Colonic mucosa (tissue), 4 donors: ENCODE measurements at places on chromosomes 1 and 21.

DNA sequence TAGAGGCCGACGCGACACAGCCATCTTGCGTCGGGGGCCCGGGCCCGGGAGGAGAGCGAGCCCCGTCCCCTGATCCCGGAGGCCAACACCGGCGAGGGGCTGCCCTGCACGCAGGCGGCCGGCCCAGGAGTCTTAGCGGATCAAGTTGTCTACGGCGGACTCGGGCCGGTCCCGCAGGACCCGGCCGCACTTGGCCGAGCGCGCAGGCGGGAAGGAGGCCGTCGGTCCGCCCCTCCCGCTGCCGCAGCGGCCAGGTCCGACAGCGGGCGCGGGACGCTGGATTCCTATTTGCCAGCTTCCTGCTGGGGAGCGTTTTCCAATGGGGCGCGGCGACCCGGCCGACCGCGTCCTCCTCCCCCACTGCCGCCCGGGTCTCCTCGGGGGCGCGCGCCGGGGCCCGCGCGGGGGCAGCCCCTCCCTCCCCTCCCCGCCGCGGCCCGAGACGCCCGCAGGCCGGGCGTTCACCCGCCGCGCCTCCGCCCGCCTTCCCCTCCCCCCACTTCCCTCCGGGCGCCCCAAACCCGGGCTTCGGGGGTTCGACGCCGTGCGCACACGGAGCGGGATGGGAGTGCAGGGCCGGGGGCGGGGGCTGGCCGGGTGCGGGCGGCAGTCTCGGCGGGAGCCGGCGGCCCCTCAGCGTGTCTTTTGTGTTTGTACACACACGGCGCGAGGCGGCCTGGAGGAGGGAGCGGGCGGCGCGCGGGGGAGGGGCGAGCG is 517 bp upstream of the H3-3A start:
- DNase-seq = peak; percentile 84

DNA sequence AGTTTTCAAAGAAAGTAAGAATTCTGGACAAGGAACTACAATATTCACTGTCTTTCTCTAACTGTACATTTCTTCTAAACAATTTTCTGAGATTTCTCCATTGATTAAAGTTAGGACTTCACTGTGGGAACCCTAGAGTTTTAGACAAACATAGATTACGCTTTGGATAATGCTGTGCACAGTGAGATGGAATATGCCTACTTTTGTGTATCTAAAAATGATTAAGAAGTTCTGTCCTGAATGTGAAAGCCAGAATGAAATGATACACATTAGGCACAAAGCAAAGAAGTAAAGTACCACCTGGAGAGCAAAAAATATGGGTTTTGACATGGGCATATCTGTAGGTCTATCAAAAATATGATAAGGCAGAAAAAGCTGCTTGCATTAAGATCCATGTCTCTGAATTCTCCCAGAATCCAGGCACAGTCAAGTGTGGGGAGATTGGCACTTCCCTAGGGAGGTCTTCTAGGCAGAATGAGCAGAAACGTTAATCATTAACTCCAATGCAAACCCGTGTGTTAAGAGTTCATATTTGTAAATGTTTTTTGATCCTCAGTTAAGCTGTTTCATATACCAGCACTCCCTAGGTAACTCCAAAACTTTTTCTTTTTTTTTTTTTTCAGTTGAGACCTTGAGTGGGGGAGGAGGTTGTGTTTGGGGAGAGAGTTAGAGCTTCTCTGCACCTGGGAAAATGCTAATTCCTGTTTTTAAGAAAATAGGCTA is 467.1 kb downstream of the LMO4 start:
- DNase-seq = peak; percentile 30

DNA sequence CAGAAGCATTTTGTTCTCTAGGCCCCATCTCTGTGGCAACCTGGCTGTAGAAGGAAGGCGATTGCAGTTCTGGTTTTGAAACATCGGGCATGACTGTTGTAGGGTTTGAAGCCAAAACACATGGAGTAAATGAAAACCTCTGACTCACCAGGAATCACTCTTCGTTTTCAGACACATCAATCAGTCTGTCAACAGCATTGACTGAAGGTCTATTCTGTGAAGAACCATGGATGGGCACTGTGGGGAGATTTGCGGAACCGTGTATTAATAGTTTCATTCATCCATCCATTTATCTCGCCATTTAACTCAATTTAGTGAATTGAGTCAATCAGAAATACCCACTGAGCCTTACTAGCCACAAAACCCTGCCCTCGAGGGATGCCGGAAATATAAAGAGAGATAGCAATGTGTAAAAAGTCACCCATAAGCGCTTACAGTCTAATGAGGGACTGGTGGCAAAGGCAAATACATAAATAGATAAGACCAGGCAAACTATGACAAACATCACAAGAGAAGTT is 364.6 kb upstream of the PROX1 start:
- no peak for DNase-seq

GRCh38 chr1:153568367-153569099 is 2.9 kb upstream of the S100A2 start:
- peak; percentile 93 for DNase-seq

- no peak for DNase-seq
Observed at GRCh38 chr1:105838071-105838470, 1218.4 kb upstream of the PRMT6 start.

- no peak for DNase-seq
Observed at GRCh38 chr1:190708418-190709057, 230.9 kb upstream of the BRINP3 start.

DNA sequence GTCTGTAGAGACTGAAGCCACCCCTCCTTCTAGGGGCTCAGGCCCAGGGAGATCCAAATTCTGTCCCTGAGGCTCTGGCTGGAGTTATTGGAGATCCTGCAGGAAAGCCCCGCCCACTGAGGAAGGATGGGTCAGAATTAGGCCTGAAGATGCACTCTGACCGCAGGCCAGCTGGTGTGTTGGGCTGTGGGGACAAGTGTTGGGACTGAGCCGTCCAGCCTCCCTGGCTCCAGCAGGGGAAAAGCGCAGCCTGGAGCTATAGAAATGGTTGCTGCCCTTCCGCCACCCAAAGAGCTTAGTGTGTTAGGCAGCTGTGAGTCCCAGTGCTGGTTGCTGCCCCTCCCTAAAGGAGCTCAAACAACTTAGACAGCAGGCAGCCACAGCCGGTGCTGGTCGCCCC is 33.0 kb upstream of the PRRX1 start:
- DNase-seq = no peak

DNA sequence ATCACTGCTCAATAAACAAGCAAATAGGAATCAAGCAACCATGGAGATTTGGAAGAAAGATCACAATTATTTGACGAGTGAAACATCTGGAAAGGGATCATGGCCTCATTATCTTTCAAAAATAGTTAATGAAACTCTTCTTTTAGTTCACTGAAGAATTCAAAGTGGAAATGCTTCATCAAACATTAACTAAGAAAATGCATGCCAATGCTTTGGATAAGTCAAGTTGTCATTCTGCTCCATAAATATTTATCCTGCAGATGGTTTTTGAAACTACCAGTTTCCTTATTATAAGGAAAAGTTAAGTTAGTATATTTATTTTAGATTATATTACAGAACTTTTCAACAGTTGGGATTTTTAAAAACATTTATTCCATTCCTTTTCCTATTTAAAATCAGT is 206.5 kb upstream of the ADGRL2 start:
- DNase-seq = no peak
